ENCODE measurements at places on chromosomes 12 and 14.

DNA sequence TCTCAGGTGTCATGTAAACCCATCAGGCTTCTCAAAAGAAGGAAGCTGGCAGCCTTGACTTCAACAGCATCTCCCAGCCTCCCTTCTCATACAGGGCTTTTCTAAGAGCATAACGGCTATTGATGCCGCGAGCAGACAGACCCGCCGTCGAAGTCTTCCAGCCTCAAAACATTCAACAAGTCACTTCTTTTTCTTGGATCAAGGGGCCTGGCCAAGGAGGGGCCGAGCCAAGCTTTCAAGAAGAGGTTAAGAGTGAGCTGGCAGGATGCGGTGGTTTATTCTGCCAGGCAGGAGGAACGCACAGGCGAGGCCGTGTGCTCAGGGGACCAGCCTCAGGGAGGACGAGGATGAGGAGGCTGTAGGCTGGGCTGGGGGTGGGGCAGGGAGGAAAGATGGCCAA lies 102.9 kb upstream of the RFLNA start:
- no peak for DNase-seq

- no peak for DNase-seq
Observed at GRCh38 chr14:80770114-80770908, 171.2 kb downstream of the CEP128 start.

GRCh38 chr14:52397844-52398243 lies 83.7 kb downstream of the PTGER2 start:
- DNase-seq, result no peak

DNA sequence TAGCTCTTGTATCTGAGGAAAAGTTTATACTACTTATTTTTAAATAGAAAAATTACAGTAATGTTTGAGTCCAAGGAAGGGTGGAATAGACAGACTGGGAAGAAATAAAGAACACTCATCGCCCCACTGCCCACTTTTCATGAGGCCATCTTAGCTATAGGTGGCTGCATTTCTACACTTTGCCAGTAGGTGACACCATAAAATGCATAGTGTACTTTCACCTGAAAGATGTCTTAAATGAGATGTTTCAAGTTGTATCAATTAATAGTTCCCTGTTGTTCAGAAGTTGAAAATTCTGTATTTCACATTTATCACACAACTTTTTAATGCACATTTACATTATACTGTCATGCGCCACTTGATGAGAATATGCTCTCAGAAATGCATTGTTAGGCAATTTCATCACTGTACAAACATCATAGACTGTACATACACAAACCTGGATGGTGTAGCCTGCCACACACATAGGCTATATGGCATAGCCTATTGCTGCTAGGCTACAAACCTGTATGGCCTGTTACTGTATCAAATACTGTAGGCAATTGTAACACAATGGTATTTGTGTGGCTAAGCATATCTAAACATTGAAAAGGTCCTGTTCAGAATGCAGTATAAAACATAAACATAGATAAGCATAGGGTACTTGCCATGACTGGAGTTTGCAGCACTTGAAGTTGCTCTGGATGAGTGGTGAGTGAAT lies 27.6 kb downstream of the PMCH start:
- peak; percentile 54 for DNase-seq

- peak; percentile 40 for DNase-seq
Observed at GRCh38 chr12:132491138-132491663, 1.2 kb downstream of the FBRSL1 start.

DNA sequence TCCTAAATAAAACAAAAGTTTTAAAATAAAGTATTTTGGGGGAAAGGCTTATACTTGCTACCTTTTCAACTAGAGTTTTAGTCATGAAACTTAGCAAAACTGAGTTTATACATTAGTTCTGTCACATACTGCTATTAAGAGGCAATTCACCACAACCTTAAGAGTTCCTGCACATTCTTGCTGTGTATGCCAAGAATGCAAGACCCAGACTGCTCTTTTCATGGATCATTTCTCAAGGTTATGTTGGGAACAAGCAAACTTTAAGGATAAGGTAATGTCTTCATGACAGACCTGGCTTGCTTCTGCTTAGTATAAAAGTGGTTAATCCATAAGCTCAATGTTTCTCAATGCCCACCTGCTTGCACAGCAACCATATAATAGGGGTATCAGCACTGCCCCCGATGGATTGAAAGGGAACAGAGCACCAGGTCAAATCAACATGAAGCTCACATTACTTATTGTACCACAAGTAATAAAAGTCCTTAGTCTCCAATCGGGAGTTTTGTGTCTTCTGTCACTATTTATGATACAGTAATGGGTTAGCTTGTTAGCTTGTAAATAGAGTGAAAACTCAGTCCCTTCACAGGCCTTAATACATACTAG lies 67.6 kb downstream of the KIF21A start:
- DNase-seq, result peak; percentile 69

DNA sequence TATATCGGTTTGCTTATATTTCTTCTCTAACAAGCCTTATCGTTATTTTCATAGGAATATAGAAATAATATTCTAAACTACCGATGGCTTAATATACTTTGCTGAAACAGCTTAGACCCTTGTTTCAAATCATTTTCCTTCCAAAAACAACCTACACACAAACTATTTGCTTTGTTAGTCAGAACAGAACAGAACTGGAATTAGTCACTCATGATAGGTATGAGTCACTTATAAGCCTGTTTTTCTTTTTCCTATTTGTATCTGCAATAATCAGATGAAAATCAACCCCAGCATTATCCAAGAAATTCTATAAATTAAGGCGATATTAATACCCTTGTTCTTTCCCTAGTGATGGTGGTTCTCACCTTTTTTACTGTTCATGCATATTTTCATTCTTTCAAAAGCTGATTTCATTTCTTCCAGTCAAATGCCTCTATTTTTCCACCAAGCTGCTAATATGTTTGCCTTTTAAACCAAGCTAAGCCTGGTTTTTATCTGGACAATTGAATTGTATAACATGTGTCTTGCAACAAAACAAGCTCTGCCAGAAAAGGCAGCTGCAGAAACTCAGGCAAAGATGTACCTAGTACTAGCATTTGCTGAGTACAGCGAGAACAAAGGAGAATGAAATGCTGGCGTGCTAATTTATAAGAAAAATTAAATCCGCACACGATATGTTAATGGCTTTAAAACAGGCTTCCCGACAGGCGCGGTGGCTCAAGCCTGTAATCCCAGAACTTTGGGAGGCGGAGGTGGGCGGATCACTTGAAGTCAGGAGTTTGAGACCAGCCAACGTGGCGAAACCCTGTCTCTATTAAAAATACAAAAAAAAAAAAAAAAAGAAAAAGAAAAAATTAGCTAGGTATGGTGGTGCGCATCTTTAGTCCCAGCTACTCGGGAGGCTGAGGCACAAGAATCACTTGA lies 1418.2 kb downstream of the AACS start:
- DNase-seq, result no peak

GRCh38 chr14:28766469-28766955 lies at the start of gene FOXG1:
FOXG1 (plus strand) TSS chr14:28766787; CDS start chr14:28767280, 493 bp downstream.
- DNase-seq, result peak; percentile 95

- DNase-seq, result no peak
Observed at GRCh38 chr12:70364695-70365397, 1.2 kb upstream of the KCNMB4 start.

GRCh38 chr12:21607701-21608100 lies 3.1 kb upstream of the GYS2 start:
- DNase-seq, result peak; percentile 22

DNA sequence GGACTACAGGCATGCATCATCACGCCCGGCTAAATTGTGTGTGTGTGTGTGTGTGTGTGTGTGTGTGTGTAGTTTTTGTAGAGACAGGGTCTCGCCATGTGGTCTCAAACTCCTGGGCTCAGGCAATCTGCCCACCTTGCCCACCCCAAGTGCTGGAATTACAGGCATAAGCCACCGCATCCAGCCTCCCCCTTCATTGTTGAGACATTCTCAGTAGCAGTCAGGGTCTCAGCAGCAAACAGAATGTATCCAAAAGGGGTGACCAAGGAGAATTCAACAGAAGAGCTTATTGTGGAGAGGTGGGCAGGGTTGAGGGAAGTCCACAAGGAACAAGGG lies 37.3 kb upstream of the PLEKHG6 start:
- no peak for DNase-seq

GRCh38 chr12:27705263-27705662 lies 5.4 kb upstream of the MRPS35 start:
- peak; percentile 46 for DNase-seq

DNA sequence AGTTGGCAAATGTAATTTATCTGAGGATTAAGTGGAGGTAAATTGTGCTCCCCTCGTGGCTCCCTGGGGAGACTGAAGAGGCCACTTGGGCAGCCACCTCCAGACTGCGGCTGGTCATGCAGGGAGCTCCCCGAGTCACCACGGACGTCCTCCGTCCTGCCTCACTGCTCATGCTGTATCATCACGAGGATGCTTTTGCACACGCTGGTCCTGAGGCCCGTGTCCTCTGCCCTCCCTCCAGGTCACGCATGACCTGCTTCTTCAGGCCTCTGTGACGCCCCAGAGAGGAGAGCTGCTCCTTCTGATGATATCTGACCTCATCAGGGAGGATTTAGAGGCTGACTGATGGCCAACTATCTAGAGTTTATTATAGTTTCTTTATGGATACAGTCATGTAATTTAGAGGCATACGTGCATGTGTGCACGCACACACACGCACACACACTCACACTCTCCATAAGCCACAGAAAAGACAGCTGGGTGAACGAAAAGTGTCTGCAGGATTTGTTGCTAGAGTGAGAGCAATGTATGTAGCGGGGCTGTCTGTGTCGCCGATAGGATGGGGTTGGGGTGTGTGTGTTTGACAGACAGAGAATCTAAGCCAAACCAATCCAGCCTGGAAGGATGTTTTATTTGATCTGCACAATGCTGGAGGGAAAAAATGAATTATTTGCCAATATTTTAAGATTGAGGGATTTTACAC lies 160.0 kb downstream of the ADGRD1 start:
- peak; percentile 53 for DNase-seq

- DNase-seq, result no peak
Observed at GRCh38 chr12:92938018-92938417, 8.9 kb upstream of the EEA1 start.
